ENCODE measurements at places on chromosomes 1 and 21. TPM values are rescaled to one million over a fixed set of nuclear protein-coding genes. Genes with fewer than 3 reads are reported as not detected.

Gene SLC2A5
- total RNA-seq = 10.7 TPM

Gene OR2L8
- total RNA-seq = not detected

Gene SEC16B
- 1.7 TPM for total RNA-seq

Gene PRAMEF25
- total RNA-seq = not detected

Gene RUNX3
- total RNA-seq = not detected

Gene GCSAML
- not detected for total RNA-seq

Gene TRIM58
- total RNA-seq = 0.18 TPM

Gene OR2L2
- under 0.01 TPM for total RNA-seq

Gene APOBEC4
- not detected for total RNA-seq

Gene KPRP
- not detected for total RNA-seq

Gene FCER1G
- total RNA-seq = not detected

Gene DMBX1
- total RNA-seq = not detected

Gene CNIH4
- 114 TPM for total RNA-seq

Gene SLC44A5
- total RNA-seq = 0.09 TPM

Gene SH2D2A
- total RNA-seq = not detected

Gene SPRR2B
- total RNA-seq = not detected

Gene UBASH3A
- total RNA-seq = not detected

Gene KANK4
- 0.09 TPM for total RNA-seq

Gene OLIG2
- not detected for total RNA-seq

Gene STIL
- 1.7 TPM for total RNA-seq

Gene TOR1AIP2
- 70.1 TPM for total RNA-seq

Gene KCNJ15
- 1.1 TPM for total RNA-seq

Gene SYDE2
- 39.8 TPM for total RNA-seq

Gene HSF2BP
- total RNA-seq = 1.7 TPM

Gene KCNK1
- 6.7 TPM for total RNA-seq

Gene DAB1
- total RNA-seq = 0.46 TPM

Gene PIGV
- total RNA-seq = 18.1 TPM

Gene RNF186
- not detected for total RNA-seq

Gene TMEM269
- total RNA-seq = under 0.01 TPM

Gene PBX1
- 85.3 TPM for total RNA-seq

Gene OR2T11
- total RNA-seq = not detected

Gene RCC2
- total RNA-seq = 32.9 TPM

Gene FCGR1A
- not detected for total RNA-seq

Gene KRTAP19-1
- total RNA-seq = not detected

Gene KRTCAP2
- total RNA-seq = 168 TPM

Gene CYP4A22
- not detected for total RNA-seq

Gene PROX1
- under 0.01 TPM for total RNA-seq

Gene SERTAD4
- total RNA-seq = 0.46 TPM

Gene TADA1
- total RNA-seq = 8.4 TPM

Gene RGS1
- not detected for total RNA-seq

Gene FCRL4
- total RNA-seq = not detected

Gene ILDR2
- under 0.01 TPM for total RNA-seq

Gene FASLG
- not detected for total RNA-seq

Gene UBE2U
- total RNA-seq = not detected

Gene C21orf58
- total RNA-seq = 1.4 TPM

Gene GBP6
- total RNA-seq = not detected

Data from smooth muscle cell of bladder (primary cell).